Heart right ventricle (tissue), 16 donors: ENCODE measurements at places on chromosomes 2 and 18.

- no peak for DNase-seq
These were observed 1.1 kb upstream of the NEDD4L start for GRCh38 chr18:58042826-58043490.

GRCh38 chr2:37337620-37338280, 6.7 kb upstream of the QPCT start:
- no peak for DNase-seq

- DNase-seq: no peak
These were observed 301.3 kb upstream of the ID2 start for GRCh38 chr2:8380566-8380965.

DNA sequence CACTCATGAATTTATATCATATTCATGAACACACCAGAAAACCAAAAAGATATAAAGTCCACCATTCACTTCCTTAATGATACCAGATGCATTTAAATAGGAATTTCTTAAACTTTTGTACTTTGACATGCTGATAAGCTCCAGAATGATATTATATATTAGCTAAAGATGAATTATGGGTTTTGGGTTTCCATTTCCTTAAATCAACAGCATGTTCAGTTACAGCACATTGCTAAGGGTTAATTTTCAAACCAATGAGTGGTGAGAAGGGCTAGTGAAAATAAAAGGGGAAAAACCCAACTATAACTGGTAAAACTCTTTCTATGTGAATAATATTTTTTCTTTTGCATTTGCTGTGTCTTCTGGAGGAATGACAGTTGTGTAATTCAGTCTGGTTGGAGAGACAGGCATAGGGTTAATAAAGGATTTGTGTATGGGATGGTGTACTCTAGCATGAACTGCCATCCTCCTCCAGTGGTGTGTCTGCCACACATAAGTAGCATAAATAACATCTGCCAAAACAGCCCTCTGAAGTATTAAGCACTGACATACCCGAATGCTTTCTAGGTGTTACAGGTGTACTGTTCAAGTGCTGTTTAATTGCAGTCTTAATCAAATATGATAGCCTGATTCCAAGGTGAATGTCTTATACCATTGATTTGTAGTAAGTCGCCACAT, 19.3 kb upstream of the CPS1 start:
- no peak for DNase-seq

- DNase-seq: peak; percentile 24
These were observed 211.4 kb upstream of the SMIM21 start for GRCh38 chr18:75638776-75639471.

- DNase-seq: peak; percentile 16
These were observed 171.8 kb downstream of the ICOS start for GRCh38 chr2:204108330-204108751.

- DNase-seq: no peak
These were observed 58.2 kb downstream of the KDM3A start for GRCh38 chr2:86499326-86499725.

DNA sequence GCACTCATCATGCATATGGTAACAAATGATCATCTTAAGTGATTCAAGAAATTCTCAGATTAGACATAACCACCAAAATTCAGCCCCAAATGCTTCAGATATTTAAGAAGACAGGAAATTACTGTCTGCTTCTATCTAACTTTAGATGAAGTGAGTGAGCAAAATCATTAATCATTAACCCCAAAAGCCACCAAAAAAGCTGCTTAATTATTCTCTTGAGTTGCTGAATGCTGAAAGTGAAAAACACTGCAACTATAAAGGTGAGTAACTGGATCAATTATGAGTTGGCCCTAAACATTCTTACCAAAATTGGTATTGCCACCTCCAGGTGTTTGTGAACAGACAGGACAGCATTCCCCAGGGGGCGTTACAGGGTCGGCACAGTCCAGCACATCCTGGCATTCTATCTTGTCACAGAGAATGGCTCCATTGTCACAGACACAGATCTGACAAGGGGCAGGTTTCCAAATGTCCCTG, 69.6 kb downstream of the COL5A2 start:
- DNase-seq: no peak

GRCh38 chr2:51511002-51511401, 479.1 kb upstream of the NRXN1 start:
- DNase-seq: no peak

DNA sequence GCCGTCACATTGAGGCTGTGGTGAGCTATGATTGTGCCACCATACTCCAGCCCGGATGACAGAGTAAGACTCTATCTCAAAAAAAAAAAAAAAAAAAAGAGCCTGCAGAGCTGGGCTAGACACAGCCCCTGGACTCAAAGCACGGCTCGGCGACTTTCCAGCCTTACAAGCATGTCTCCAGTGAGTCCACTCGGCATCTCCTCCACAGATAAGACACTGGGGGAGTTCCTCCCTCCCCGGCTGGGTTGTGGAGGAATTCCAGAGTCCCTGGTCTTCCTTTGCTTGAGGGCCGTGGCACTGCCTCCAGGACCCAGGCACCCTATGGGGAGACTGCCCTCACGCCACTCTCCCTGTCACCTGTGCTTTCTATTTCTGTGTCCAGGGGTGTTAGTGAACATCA, 30.9 kb upstream of the RPL31 start:
- DNase-seq: no peak

- no peak for DNase-seq
These were observed 215.9 kb downstream of the TMEM247 start for GRCh38 chr2:46695283-46695682.

DNA sequence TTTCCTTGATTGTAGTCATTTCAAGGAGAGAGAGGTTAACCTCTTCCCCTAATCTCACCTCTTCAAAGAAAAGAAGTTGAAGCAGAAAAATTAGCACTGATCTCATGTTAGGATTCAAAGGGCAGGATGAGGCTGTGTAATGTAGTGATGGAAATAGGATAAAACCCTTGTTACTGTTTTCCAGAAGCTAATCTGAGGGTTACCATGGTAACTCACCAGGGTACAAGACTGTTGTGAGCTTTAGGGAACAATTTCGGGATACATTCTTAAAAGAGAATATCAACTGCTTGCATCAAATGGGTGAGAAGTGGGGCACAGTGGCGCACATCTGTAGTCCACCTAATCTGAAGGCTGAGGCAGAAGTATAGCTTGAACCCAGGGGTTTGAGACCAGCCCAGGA, 64.9 kb upstream of the SLC39A10 start:
- no peak for DNase-seq

DNA sequence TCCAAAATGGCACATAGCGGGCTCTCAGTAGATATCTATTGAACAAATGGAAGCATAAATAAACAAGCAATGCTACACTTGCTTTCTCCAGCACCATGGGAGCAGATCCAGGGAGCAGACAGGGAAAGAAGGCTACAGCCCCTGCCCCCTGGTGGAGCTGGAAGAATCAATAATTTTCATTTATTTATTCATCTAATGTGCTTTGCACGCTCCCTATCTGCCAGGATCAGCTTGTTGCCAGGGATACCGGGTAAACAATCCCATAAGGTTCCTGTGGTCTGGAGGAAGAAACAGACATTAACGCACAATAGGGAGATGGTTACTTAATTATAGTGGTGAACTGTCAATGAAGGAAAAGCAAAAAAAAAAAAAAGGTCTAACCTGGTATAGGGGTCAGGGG, 40.1 kb upstream of the CLASP1 start:
- no peak for DNase-seq

DNA sequence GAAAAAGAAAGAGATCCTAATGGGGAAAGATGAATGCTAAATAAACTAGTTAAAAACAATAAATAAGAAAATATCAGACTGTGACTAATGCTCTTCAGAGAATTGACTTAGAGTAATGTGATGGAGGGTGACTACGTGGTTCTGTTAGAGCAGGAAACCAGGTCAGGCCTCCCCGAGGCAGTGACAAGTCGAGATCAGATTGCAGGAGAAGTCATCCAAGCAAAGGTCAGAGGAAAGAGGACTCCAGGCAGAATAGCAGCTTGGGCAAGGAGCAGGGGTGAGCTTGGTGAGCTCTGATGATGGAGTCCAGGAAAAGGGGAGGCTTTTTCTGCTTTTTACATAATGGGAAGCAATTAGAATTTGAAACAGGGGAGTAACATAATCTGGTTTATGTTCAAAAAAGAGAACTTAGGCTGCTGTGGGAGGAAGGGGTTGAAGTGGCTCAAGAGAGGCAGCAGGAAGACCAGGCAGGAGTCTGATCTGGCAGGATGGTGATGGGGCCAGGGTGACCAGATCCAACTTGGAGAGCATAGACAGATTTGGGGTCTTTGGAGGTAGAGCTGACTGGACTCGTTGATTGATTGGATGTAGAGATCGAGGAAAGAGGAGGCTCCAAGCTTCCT, 27.3 kb upstream of the ITGB6 start:
- no peak for DNase-seq

DNA sequence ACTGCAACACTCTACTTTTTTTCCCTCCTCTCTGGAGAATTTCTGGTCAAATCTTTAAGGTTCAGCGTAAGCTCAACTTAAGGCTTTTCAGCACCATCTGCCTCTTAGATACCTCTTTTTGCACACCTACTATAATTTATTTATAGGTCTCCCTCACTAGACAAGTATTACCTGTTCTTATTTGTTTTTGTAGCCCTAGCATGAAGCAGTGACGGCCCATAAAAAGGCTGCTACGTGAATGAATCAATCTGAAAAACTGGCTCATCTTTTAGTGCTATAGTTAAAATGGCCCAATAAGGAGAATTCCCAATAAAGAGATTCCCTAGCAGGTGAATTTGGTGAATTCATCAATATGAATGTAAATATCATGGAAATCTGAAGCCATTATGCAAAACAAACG, 6.5 kb downstream of the RNF149 start:
- no peak for DNase-seq

DNA sequence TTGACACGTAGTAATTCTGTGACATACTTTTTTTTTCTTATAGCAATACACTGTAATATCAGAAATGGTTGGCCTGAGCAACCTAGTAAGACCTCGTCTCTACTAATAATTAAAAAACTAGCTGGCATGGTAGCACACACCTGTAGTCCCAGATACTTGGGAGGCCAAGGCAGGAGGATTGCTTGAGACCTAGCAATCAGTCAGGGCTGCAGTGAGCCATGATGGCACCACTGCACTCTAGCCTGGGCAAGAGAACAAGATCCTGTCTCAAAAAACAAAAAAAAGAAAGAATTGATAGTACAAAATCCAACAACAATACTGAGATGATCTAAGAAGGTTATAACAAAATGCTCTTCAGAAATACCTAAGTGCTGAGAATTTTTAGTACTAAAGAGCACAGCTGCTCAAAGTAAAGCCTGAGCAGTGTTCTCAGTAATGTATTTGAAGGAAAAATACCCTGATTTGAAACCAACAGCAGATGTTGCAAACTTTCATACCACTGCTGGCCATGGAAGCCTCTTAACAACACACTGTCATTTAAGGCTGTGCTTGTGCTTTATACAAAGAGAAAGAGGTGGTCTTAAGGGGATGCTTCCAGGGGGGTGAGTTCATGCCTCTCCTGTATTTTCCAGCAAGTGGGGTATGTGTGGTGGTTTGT, 132.6 kb upstream of the CDCA7 start:
- DNase-seq: no peak

- DNase-seq: no peak
These were observed 6.1 kb upstream of the TDRD15 start for GRCh38 chr2:21117688-21118087.

GRCh38 chr2:147525819-147526489, 318.9 kb upstream of the ACVR2A start:
- no peak for DNase-seq

DNA sequence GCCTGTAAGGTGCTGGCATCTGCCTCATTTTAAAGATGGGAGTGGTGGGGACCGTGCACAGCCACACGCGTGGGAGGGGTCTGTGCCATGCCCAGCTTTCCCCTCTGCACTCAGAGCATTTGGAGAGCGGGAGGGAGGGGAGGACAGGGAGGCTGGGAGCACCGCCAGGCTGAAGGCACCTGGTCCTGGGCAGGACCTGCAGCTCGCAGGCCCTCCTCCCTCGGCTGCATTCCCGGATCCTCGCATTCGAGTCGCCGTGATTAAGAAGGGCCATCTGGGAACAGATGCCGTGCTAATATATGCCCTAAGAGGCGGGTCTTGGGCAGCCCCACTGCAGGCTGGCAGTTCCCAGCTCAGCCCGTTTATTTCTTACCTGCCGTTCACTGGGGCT, 84.0 kb downstream of the PTGR3 start:
- DNase-seq: no peak

DNA sequence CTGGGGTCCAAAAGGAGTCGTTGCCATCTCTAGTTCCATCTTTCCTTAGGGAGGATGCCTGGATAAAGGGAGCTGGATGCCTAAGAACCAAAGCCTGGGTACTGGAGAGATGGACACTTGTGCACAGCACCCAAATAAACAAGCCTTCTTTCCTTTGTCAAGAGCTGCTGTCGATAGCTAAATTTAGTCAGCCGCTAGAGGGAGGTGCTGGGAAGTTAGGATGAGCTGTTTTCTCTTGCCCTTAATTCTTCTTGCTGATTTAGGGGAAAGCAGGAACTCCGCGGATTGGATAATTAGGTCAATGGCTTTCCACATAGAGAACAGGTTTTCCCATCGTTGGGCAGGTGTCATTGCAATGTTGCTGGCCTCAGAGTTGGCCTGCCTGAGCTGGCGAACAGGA, 30.9 kb upstream of the SERPINB12 start:
- peak; percentile 17 for DNase-seq

GRCh38 chr2:109322111-109322510, 193.1 kb downstream of the SH3RF3 start:
- DNase-seq: peak; percentile 80

- no peak for DNase-seq
These were observed 324.1 kb upstream of the SYT4 start for GRCh38 chr18:43601432-43601831.

GRCh38 chr18:73283788-73284187, 416.0 kb upstream of the NETO1 start:
- no peak for DNase-seq

GRCh38 chr2:177245010-177245422, 19.5 kb downstream of the NFE2L2 start:
- DNase-seq: no peak

DNA sequence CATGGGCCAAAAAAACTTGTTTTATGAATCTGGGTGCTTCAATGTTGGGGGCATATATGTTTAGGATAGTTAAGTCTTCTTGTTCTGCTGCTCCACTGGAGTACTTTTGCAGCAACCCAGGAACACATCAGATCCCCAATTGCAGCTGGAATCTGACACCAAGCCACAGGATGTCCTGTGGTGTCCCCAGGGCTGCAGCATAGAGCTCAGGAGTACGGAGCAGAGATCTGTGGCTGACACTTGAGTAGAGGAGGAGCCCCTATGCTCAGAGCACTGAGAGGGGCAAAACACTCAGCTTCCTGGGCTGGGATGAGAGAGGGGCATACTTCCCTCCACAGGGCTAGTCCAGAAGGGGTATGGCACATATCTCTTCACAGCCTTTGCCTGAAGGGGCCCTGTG, 138.9 kb upstream of the ERBB4 start:
- DNase-seq: no peak

DNA sequence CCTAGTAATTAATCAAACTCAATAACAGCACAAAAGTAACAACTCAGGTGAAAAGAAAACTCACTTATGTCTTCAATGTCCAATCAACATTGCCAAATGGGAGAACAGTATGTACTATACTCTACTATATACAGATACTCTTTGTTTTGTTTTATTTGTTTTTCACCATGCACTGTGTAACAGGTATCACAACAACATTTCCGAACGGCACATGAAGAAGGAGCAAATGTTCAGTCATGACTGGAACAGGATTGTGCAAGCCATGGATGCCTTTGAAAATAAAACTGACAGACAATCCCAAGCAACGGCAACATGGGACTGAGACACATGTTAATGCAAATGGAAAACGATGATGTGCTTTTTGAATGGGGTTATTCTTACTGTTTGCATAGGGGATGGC, 334.9 kb upstream of the THUMPD2 start:
- no peak for DNase-seq

- no peak for DNase-seq
These were observed 34.3 kb downstream of the GIGYF2 start for GRCh38 chr2:232731470-232731869.

GRCh38 chr18:59833785-59834184, 66.0 kb upstream of the PMAIP1 start:
- DNase-seq: no peak
